ENCODE measurements at places on chromosomes 11 and 22. TPM values are rescaled to one million over a fixed set of nuclear protein-coding genes. Genes with fewer than 3 reads are reported as not detected.

DNA sequence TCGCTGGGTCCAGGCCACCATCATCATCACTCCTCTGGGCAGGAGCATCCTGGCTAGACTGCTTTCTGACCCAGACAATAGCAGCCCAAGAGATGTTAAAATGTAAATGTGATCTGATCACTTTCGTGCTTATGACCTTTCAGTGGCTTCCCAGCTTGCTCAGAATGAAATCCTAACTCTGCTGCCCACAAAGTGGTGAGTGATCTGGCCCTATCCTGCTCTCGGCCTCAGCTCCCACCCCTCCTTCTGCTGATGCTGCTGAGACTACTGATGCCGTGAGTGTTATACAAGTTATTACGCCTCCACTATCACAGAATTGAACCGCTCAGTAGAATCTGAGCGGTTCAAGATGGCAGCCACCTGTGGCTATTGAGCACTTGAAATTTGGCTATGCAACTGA, 26.2 kb downstream of the ELF5 start:
- H3K27ac ChIP-seq = no peak overlapping the region
- no peak for DNase-seq
- no peak overlapping the region for H3K4me3 ChIP-seq
- H3K36me3 ChIP-seq = no peaks in the 10 kb centered on the region
- H3K27me3 ChIP-seq = peaks cover 6% of the 10 kb centered on the region

The CDKN1C gene
- 2.6 TPM for total RNA-seq

DNA sequence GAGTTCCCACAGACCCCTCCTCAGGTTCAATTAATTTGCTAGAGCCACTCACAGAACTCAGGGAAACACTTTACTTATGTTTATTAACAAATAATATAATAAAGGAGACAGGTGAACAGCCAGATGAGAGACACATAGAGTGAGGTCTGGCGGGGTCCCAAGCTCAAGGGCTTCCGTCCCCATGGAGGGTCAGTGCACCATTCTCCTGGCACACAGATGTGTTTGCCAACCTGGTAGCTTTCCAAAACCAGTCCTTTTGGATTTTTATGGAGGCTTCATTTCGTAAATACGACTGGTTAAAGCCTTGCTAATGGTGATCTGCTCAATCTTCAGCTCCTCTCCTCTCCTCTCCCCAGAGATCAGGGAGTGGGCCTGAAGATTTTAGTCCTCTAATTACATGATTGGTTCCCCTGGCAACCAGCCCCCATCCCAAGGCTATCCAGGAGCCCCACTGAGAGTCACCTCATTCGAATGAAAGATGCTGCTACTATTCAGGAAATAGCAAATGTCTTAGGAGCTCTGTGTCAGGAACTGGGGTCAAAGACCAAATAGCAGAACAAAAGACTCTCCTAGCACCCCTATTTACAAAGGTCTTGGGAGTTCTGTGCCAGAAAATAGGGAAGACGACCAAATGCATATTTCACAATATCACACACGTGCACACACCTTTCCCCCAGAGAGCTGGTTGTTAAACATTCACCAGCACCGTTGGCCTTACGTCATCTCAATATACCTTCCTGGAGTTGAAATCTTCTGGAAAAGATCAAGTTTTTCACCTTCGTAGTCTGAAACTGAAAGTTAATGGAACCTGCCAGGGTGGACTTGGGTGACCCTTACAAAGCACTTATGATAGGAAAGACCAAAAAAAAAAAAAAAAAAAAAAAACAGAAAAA, 23.8 kb upstream of the CAPRIN1 start:
- no peak for DNase-seq
- no peaks in the 10 kb centered on the region for H3K4me1 ChIP-seq
- no peak overlapping the region for H3K27ac ChIP-seq
- H3K4me3 ChIP-seq = no peak overlapping the region

DNA sequence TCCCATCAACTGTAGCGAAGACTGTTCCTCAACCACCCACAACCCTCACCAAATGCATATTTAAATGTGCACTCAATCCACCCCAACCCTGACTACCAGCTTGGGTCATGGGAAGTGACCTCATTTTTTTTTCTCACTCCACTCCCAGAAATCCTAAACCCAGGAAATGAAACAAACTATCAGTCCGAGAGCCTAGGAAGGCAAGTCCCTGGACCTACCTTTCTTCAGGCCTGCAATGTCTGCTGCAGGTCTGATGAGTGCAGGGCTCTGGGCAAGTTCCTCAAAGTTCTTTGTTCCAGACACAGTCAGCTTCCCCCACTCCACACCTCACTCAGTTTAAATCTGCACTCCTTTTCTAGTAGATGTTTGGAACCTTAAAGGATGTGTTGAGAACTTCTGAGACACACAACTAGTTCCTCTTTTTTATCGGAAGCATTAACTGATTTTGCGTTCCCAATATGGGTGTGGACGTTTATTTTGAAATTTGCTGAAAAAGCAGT, at the start of gene MS4A4E:
Gene MS4A4E, minus strand, starts transcription at position 398 of the 500 bp plus-strand sequence. CDS start 13,082 bp downstream, outside the sequence.
- no peak within 1 kb of the TSS for H3K27ac ChIP-seq
- peaks cover 49% of the 10 kb centered on the region for H3K27me3 ChIP-seq
- DNase-seq = no peak
- no peak within 1 kb of the TSS for H3K4me3 ChIP-seq
- H3K36me3 ChIP-seq = no peaks in the 10 kb centered on the region

The NLRP14 gene
- total RNA-seq = not detected

DNA sequence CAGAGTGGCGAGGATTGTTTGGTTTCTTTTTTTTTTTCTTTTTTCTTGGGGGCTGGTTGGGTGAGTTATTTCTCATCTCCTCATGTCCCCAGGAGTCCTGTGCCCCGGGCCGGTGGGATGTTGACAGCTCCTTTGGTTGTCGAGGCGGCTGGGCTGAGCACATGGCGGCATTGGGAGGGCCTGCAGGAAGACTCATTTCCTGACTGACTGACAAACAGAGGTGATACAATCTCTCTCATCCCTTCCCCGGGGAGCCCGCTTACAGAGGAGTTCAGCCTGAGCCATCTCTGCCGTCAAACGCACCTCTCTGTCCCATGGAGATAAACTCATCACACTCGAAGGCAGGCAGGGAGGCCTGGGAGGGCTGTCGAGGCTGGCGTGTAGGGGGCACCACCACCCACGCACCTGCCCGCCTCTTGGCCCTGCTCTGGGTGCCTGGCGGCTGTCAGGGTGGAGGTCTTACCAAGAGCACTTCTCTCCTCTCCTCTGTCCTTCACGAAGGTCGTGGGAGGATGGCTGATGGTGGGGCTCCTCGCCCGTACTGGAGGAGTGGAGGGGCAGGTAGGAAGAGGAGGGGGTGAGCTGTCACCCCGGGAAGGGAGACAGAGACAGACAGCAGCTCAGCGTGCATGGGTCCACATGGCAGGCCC, 60.0 kb upstream of the NECTIN1 start:
- peaks cover 12% of the 10 kb centered on the region for H3K27me3 ChIP-seq
- no peaks in the 10 kb centered on the region for H3K4me1 ChIP-seq
- H3K4me3 ChIP-seq = no peak overlapping the region

DNA sequence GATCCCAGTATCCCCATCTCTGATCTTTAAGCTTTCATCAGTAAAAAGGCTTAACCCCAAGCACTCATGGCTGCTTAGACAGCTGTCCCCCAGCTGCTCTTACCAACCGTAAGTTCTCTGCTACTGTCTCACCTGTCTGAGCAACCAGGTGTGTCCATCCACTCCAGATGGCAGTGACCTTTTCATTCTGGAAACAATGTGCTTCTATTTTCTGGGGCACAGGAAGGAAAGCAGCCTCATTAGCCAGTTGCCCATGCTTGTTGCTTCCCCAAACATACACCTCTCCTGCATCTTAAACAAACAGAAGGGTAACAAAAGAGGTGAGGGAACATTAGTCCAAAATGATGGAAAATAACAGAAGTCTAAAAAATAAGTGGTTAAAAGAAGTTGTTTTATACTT, 24.4 kb downstream of the SERGEF start:
- DNase-seq = no peak
- H3K4me3 ChIP-seq = no peak overlapping the region
- H3K27ac ChIP-seq = no peak overlapping the region
- no peaks in the 10 kb centered on the region for H3K4me1 ChIP-seq
- H3K27me3 ChIP-seq = no peaks in the 10 kb centered on the region

- no peaks in the 10 kb centered on the region for H3K27me3 ChIP-seq
- DNase-seq = no peak
- no peak overlapping the region for H3K4me3 ChIP-seq
- peak overlapping the region; percentile 22 for H3K27ac ChIP-seq
- H3K4me1 ChIP-seq = peaks cover 15% of the 10 kb centered on the region
- no peaks in the 10 kb centered on the region for H3K36me3 ChIP-seq
Observed at GRCh38 chr11:66609721-66610617, 6.5 kb upstream of the RBM14 start.

- peaks cover 5% of the 10 kb centered on the region for H3K4me1 ChIP-seq
- DNase-seq = no peak
- H3K36me3 ChIP-seq = peaks cover 1% of the 10 kb centered on the region
- no peak overlapping the region for H3K27ac ChIP-seq
- H3K27me3 ChIP-seq = peaks cover 25% of the 10 kb centered on the region
Observed at GRCh38 chr11:95503047-95503446, 272.0 kb upstream of the SESN3 start.

The LMO1 gene
- 0.32 TPM for total RNA-seq

The VPS11 gene
- 24.0 TPM for total RNA-seq

All from activated T-cell treated with anti-CD3 and anti-CD28 coated beads, Interleukin-2, amount 50 U/mL, for 72 hours (primary cell).